ENCODE measurements at places on chromosomes 5 and 9.

GRCh38 chr5:35124932-35125331 lies 77.2 kb upstream of the AGXT2 start:
- DNase-seq: no peak

- no peak for DNase-seq
These were observed 61.0 kb downstream of the FBXO4 start for GRCh38 chr5:41985945-41986695.

GRCh38 chr9:7984692-7985091 lies 185.1 kb upstream of the DMAC1 start:
- DNase-seq: no peak

DNA sequence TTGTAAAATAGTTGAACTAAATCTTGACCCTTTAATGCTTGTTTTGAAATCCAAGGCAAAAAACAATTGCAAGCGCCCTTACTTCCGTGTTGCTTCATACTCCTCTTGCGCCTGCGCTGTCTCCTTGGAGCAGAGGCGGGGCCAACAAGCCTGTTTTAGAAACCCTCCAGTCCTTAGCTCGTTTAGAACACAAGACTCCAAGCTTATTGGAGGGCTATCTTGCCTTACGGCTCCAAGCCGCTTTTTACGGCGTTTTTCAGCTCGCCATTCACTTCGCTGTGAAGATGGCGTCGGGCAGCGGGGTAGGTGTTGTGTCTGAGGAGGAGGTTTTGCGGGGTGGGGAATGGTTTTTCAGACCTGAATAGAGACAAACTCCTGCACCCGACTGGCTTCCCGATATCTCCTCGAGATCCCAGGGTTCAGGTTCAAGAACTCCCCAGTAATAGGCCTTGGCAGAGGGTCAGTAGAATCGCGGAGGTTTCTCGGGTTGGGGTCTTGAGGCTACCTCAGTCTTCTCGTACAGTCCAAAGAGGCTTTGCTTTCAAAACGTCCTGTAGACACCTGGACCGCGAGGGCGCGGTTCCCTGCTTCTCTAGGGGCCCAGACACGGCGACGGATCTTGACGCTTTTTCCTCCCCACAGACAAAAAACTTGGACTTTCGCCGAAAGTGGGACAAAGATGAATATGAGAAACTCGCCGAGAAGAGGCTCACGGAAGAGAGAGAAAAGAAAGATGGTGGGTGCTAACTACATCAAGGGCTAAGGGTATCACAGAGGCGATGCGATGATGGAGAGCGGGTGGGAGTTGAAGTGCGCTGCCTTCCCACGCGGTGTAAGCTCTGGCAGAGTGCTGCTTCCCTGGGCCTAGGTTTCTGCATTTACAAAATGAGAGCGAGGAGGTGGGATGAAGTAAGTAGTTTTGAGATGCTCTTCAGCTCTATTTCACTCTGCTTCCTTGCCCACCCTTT lies at the start of gene ZMAT2:
ZMAT2 (plus strand) TSS at position 271 of the 968 bp plus-strand sequence; CDS start at position 285, 14 bp downstream.
- peak; percentile 93 for DNase-seq

DNA sequence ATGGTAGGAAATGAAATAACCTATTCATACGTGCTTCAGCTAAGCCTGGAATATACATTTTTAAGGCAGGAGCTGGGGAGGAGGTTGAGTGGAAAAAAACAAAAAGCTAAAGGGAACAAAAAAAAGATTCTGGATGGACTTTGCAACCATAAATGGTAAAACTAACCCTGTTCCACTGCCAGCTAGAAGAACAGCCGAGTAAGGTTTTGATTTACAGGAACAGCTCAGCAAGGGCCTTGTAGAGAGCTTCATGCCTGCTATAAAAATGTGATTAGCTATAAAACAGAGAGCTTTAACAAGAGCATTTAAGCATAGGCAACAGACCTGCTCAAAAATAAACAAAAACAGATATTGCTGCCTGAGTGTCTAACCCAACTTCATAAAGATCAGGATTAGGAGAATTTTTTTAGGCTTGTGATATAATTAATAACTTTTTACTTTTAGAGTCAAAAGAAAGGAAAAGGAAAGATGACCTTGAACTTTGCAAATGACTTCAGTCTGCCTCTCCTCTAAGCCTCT lies 194.8 kb downstream of the FBXL7 start:
- DNase-seq: no peak

All from stimulated activated CD8-positive, alpha-beta memory T cell treated with anti-CD3 and anti-CD28 coated beads, Interleukin-4, amount 100 ng/mL, for 48 hours (primary cell).